Mammary epithelial cell (primary cell): ENCODE measurements at places on chromosomes 3 and 15. TPM values are rescaled to one million over a fixed set of nuclear protein-coding genes. Genes with fewer than 3 reads are reported as not detected.
A peak's percentile ranks its signal among the peaks of the same experiment; 100 is the strongest.

Gene AVEN
- 25.1 and 28.1 TPM in 2 replicates for total RNA-seq

GRCh38 chr3:18740631-18741583, 315.8 kb upstream of the SATB1 start:
- no peak for DNase-seq

GRCh38 chr3:112894258-112894657, 47.6 kb upstream of the CD200R1L start:
- DNase-seq: peak; percentile 43

DNA sequence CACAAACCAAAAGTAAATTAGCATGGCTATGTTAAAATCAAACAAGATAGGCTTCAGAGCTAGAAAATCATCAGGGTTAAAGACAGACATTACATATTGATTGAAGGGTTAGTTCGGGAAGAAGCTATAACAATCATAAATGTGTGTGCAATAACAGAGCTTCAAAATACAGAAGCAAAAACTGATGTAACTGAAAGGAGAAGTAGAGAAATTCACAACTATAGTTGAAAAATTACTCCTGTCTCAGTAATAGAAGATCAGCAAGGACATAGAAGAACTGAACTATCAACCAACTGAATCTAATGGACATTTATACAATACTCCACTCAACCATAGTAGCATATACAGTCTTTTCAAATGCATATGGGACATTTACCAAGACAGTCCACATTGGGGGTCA, 59.4 kb downstream of the MCTP2 start:
- no peak for DNase-seq

DNA sequence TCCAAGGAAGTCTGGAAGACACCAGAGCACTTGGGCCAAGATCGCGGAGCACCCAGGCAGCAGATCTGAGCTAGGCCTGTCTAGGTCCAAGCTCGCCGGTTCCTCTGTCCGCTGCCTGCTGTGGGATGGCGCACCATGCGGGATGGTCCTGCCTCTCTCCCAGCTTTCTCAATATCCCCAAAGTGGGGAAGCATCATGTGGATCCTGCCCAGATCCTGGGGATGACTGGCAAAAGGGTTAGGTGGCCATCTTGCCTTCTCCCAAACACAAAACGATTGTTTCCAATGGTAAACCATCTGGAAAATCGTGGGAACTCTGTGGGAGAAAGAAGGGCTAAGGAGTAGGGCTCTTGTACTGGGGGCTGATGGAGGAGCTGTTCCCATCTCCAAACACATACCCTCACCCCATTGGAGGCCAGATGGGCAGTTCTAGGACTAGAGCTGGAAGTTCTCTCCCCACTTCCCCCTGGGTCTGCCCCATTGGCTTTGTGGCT, 8.9 kb downstream of the PRKCD start:
- no peak for DNase-seq

GRCh38 chr3:152243301-152243711, 25.4 kb upstream of the MBNL1 start:
- DNase-seq: no peak

GRCh38 chr15:23954931-23955330, 267.8 kb upstream of the NDN start:
- DNase-seq: no peak

- no peak for DNase-seq
Measured at GRCh38 chr3:98508582-98508981, 11.1 kb downstream of the OR5K2 start.

DNA sequence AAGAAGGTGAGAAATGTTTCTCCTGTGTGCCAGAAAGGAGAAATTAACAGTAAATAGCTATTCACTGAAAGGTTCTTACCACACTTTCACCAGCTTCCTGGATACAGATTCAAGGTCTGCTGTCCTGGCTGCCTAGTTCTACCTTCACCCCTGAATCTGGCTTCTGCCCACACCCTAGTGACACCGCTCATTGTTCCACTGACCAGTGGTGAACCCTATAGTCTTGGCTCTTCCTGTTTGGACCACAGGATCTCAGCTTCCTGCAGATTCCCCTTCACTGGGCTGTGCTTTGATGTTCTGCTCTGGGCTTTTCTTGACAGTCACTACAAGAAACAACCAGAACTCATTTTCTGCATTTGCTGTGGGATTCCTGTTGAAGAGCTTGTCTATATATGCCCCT, 250.0 kb downstream of the XXYLT1 start:
- DNase-seq: no peak

Gene CSK
- 23.2 TPM for total RNA-seq
